ENCODE measurements at places on chromosomes 7 and 10.
A peak's percentile ranks its signal among the peaks of the same experiment; 100 is the strongest.

DNA sequence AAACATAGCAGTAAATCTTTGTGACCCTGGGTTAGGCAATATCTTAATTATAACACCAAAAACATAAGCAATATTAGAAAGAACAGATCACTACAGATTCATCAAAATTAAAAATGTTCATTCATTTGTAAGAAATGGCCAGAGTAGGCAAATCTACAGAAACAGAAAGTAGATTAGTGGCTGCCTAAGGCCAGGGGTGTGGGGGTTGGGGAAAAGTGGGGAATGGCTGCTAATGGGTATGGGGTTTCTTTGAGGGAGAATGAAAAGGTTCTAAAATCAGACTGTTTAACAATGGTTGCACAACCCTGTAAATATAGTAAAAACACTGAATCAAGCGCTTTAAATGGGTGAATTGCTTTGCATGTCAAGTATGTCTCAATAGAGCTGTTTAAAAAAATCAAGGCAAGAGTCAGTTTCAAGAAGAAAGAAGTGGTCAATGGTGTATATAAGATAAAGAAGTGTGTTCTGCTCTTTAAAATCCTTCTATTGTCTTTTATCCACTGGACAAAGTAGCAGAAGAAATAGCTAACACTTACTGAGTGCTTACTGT, 42.6 kb downstream of the CDK6 start:
- no peak for DNase-seq

- DNase-seq: no peak
Observed at GRCh38 chr10:70542565-70542938, 60.0 kb downstream of the PRF1 start.

GRCh38 chr10:109773288-109774120, 149.8 kb downstream of the XPNPEP1 start:
- DNase-seq: no peak

DNA sequence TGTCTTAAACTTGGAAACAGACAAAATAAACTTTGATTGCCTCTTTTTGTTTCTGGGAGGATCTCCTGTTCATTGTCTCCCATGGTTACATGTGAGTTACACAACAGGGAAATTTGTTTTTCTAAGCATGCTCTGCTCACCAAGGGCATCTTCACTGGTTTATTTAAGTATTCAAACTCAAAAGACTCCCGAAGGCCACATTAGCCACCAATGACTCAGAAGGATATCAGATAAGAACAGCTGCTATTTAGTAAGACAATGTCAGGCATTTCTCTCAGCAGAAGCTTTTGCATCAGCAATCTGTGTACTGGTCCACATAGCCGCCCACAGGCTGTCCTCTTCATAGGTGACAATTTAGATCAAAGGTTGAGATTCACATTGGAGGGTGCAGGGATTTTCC, 19.3 kb downstream of the OR6B1 start:
- no peak for DNase-seq

GRCh38 chr7:149495785-149496641, 1.6 kb downstream of the ZNF746 start:
- no peak for DNase-seq

- peak; percentile 36 for DNase-seq
Observed at GRCh38 chr10:30705101-30705624, 75.6 kb upstream of the LYZL2 start.

All from CD4-positive, alpha-beta T cell treated with Interleukin-15 for 4 hours (primary cell).